ENCODE measurements at places on chromosomes 2 and 18. TPM values are rescaled to one million over a fixed set of nuclear protein-coding genes. Genes with fewer than 3 reads are reported as not detected.

- H3K4me3 ChIP-seq = peak within 1 kb of the TSS; percentile 65
- H3K27me3 ChIP-seq = peaks cover 38% of the 10 kb centered on the region
- H3K27ac ChIP-seq = no peak within 1 kb of the TSS
These were observed at the start of gene DNER for GRCh38 chr2:229714080-229714735. DNER (minus strand) TSS chr2:229714555; CDS start chr2:229714423, 132 bp downstream.

- no peak overlapping the region for H3K4me3 ChIP-seq
- no peaks in the 10 kb centered on the region for H3K36me3 ChIP-seq
- no peaks in the 10 kb centered on the region for H3K4me1 ChIP-seq
- DNase-seq = no peak
- H3K27me3 ChIP-seq = no peaks in the 10 kb centered on the region
- no peak overlapping the region for H3K27ac ChIP-seq
These were observed 177.9 kb downstream of the PAX3 start for GRCh38 chr2:222120933-222121332.

DNA sequence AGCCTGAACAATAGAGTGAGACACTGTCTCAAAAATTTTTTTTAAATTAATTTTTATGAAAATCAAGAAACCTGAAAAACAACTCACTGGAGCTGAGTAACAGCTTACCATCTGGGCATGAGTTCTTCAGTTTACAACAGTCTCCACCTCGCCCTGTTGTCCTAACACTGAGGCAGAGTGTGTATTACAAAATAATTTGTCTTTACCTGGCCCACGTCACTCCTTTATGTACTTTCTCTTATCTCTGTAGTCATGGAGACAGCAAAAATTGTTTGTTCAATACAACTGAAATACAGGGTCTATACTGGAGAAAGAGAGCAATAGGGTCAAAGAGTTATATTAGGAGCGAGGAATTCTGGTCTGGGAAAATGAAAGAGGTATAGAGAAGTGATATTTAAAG, 48.1 kb downstream of the CYTIP start:
- H3K27me3 ChIP-seq = no peaks in the 10 kb centered on the region
- H3K27ac ChIP-seq = no peak overlapping the region
- H3K4me3 ChIP-seq = no peak overlapping the region

DNA sequence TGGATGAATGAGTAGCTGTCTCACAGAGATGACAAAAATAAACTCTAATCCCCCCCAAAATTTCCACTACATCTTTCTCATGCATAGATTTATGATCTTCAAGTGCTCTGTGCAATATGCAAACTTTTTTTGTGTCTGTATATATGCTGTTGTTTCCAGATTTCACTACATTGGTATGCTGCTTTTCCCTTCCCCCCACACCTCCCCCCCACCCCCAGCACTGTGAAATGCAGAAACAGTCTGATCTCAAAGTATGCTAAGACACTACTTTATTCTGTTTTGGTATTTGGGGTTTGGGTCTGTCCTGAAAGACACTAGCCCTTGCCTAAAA, 524 bp upstream of the KLHL14 start:
- no peak overlapping the region for H3K4me3 ChIP-seq
- no peaks in the 10 kb centered on the region for H3K27me3 ChIP-seq
- H3K4me1 ChIP-seq = peaks cover 11% of the 10 kb centered on the region
- no peak for DNase-seq
- no peaks in the 10 kb centered on the region for H3K36me3 ChIP-seq

DNA sequence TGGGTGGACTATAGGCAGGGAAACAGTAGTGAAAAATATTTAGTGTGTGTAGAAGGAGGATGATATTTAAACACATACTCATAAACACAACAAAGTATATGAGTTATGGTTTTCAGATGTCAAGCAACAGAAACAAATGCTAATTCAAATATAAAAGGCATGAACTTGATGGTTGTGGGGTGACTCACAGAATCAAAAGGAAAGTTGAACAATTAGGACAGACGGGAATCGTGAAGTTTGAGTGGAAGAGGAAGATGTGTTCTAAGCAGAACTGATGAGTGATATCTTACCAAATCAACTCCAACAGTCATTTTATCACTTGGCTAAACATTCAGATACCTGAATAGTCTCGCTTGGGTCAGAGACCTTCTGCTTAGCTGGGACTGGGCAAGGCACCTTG, 53.6 kb upstream of the ITGA6 start:
- H3K4me1 ChIP-seq = no peaks in the 10 kb centered on the region
- no peaks in the 10 kb centered on the region for H3K36me3 ChIP-seq
- no peak overlapping the region for H3K4me3 ChIP-seq
- no peak for DNase-seq
- H3K27ac ChIP-seq = no peak overlapping the region
- H3K27me3 ChIP-seq = peaks cover 6% of the 10 kb centered on the region

Gene ITPRID2
- 261 TPM for total RNA-seq

Gene PTPRN
- total RNA-seq = not detected

Gene RAB11FIP5
- total RNA-seq = 27.3 TPM

Measured in Panc1 (cell line).